CD8-positive, alpha-beta memory T cell (primary cell): ENCODE measurements at places on chromosomes 16 and 17.

GRCh38 chr16:3042376-3042775, 4.0 kb upstream of the MMP25 start:
- no peak for DNase-seq

- DNase-seq = no peak
Observed at GRCh38 chr17:74769266-74769855, 6.8 kb downstream of the NAT9 start.

GRCh38 chr17:10767232-10767631, 36.7 kb downstream of the TMEM238L start:
- no peak for DNase-seq

DNA sequence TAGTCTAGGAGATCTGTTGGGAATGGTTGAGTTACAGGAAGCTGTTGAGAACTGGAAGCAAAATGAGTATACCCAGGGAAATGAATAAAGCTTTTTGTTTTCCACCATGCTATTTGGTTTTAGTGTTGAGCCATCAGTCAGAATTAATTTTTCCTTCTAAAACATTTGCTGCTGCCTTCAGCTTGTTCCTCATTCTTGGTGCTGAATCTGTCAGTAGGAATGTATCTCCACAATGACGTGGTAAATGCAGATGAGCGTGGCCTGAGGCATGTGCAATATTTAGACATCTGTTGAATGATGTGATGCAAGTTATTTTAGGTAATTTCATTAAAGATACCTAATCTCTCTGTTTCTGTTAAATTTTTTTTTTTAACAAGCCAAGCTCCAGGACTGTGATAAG, 10.9 kb downstream of the HAPSTR1 start:
- no peak for DNase-seq

GRCh38 chr16:59324462-59324861, 590.3 kb upstream of the GOT2 start:
- no peak for DNase-seq

GRCh38 chr16:57527610-57528360, 8.6 kb downstream of the CCDC102A start:
- no peak for DNase-seq

GRCh38 chr17:61966191-61966590, 38.4 kb upstream of the INTS2 start:
- DNase-seq = no peak

DNA sequence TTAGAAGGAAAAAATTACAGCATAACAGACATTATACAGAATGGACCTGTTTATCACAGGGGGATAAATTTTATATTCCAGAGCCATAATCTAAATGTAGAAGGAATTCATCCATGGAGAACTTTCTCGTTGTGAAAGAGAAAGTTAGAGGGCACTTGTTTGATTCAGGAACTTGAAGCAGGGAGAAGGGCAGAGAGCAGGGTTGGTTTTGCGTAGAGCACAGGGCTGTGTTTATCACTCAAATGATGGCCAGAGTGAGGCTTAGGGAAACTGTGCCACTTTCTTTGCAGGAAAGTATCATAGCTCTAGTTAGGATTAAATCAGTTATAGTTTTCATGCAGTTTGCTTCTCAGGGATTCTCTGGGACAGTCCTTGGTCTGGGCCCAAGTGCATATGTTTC, 29.1 kb upstream of the MED13 start:
- no peak for DNase-seq

DNA sequence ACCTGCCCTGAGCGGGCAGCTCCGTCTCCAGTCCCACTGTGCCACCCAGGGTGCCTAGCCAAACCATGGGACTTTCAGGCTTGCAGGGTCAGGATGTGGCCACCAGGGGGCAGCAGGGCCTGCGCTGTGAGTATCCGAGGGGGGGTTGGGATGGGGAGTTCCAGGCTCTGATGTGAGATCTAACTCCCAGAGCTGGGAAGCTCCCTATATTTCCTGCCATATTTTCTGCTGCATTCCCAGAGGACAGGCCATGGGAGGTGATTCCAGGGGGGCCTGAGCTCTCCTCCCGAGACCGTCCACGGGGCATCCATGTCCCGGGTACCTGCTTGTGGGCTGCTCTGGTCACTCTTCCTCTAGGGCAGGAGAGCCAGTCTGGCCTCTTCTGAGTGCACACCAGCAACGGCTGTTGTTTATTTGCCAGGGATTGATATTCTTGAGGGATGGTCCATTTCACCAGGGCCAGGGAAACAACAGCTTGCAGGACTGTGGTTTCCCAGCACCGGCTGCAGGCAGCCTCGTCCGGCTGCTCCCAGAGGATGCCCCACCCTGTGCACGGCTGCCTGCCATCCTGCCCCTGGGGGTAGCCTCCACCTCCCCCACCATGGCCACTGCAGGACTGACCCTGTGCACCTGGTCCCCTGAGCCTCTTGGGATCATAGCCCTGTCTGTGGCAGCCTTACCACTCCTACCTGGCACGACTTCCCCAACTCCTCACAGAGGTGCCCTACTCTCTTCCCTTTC, 1.2 kb downstream of the GPR142 start:
- DNase-seq = peak; percentile 45

GRCh38 chr17:73683771-73684170, 39.5 kb upstream of the SDK2 start:
- DNase-seq = no peak

- no peak for DNase-seq
Observed at GRCh38 chr16:12184419-12184917, 207.9 kb downstream of the SNX29 start.

GRCh38 chr17:6913608-6914443, 82.0 kb upstream of the ALOX12 start:
- peak; percentile 84 for DNase-seq

DNA sequence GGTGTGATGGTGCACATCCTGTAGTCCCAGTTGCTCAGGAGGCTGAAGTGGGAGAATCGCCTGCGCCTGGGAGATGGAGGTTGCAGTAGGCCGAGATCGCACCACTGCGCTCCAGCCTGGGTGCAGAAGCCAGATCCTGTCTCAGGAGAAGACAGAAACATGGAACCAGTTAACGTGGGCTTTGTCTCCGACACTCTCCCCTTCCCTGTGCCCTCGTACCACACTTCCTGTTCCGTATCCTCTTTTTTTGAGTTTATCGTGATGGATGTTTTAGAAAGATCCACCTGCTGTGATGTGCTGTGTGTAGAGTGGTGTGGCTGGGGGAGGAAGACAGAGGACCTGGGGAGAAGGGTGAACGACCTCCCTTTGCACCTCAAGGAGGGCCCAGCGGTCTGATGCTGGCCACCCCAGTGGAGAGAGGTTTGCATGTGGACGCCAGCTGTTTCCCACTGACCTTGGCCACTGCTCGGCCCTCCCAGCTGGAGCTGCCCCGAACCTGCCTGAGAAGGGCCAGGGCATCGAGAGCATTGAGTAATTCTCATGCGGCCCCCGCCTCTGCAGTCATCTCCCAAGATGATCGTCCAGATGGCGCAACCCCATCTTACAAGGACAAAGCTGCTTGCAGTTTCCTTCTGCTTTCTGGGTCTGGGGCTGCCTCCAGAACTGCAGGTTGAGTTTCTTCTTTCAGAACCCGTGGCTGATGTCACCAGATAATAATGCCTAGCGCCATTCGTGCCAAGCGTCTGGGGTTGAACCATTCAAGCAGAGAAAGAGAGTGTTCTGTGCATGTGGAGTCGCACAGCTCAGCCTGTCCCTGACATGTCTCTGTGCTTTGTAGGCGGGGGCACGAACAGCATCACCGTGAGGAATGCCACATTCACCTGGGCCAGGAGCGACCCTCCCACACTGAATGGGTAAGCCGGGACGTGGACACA, 126.3 kb downstream of the ABCC1 start:
- no peak for DNase-seq

DNA sequence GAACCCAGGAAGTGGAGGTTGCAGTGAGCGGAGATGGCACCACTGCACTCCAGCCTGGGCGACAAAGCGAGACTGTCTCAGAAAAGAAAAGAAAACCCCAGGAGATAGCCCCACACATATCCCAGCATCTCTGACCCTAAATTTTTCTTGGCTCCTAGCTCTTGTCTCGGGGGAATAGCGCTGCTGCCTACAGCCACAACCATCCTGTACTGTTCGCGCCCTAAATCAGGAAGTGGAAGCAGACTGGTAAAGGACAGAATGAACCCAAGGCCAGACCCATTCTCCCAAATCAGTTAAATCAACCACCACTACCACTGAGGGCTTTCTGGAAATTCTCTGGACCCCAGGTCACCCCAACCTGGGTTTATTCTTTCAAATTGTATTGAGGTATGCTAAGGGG, 1.7 kb downstream of the CTDNEP1 start:
- no peak for DNase-seq

GRCh38 chr16:5903153-5903552, 805.6 kb upstream of the EEF2KMT start:
- DNase-seq = no peak

DNA sequence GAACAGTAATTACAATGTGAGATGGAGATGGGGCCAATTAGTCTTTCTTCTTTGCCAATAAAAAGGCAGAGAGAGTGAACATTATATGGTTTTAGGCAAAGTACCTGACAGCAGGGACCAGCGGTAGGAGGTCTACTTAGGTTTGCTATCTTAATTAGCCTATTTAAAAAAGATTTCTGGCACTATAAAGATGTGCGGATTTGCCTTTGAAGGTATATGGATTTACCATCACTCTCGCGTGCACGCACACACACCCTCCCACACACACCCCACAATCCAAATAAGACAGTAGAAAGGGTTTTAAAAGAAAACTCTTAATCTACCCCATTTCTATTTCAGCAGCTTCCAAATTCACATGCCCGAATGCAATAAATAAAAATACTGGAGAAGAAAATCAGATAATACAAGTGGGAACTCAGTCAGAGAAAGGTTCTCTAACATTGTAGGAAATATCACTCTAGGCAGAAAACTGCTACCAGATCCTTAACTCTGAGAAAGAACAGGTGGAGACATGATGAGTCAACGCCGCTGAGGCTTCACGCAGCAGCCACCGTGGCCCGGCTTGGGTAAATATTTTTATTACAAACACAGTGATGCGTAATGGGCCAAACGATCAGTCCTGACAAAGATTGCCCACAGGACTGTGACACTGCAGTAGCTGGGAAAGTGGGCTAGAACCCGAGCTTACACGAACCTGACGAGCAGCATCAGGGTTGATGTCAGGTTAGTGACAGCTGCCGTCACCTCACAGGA, 66.6 kb upstream of the AXIN2 start:
- no peak for DNase-seq

DNA sequence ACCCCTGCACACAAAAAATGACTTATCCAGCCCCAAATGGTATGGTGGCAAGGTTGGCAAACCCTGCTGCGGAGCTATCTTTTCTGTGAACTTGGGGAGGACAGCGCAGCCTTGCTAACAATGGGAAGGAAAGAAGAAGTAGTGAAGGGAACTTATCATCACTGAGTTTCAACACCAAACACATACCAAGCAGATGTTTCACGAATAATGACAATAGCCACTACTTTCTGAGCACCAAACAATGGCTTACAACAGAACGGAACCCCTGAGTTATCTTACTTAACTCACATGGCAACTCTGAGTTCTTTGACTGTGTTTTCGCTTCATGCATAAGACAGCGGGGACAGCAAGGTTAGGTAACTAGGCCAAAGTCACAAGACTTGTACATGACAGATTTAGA, 148.9 kb downstream of the XYLT1 start:
- no peak for DNase-seq

DNA sequence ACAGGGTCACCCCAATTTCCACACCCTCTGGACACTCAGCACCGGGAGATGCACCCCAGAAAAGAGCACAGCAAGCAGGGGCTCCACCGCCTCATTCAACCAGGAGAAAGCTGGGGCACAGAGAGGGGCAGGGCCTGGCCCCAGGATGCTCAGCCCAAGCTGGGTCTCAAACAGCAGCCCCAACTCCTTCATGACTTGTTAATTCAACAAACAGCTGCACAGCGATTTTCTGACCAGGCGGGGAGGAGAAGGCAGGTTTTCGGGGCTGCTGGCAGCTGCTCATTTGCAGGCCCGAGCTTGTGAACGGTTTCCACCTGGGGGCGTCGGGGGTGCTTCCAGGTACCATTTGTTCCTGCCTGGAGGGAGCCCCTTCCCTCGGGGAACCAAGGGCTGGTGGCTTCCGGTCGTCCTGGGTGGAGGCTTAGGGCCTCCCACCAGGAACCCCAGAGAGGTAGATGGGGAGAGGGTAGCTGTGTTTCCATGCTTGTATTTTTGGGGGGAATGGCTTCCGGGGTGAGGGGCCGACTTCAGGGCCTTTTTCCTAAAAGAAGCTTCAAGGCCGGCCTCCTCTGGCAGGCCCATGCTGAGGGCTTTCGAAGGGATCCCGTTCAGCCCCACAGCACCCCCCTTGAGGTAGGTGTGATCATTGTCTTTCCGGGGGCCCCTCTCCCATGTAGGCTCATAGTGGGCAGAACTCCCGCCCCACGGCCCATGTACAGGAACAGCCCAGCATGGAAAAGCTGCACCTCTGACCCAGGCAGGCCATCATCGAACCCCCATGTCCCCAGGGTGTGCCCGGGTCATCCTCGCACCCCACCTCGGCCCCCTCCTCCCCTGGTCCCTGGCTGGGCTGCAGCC, 191.6 kb upstream of the GSE1 start:
- no peak for DNase-seq

GRCh38 chr17:76083536-76084182, 4.7 kb downstream of the ZACN start:
- DNase-seq = peak; percentile 17

DNA sequence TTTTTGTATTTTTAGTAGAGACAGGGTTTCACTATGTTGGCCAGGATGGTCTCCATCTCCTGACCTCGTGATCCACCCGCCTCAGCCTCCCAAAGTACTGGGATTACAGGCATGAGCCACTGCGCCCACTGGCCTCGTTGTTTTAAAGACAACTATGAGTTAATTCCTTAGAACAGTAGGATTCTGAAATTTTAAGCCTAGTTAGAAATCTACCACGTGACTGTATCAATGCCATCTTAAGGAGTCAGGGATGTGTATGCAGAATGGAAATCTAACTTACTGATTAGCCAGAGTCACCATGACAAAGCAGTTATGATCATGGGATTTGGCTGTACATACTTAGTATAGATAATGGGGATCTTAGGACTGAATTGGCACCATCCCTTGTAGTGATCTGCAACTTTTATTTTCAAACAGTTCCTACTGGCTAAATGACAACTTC, 2.8 kb downstream of the CEP20 start:
- DNase-seq = no peak

DNA sequence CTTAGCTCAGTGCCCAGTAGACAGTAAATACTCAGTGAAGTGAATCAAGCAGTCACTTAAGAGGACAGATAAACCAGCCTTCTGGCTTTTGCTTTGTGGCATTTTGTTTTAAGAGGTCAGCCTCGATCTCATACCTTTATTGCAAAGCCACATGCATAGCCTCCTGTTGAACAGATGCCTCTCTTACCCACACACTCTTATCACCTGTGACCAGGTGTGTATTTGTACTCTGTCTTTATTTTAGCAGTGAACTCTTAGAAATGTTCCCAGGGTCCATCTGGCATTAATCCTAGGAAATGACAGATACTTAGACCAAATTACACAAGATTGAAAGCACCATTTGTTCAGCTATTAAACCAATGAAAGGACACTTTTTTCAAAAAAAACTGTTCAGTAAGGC, 1426.5 kb downstream of the CDH11 start:
- DNase-seq = no peak

- DNase-seq = no peak
Observed at GRCh38 chr16:74888888-74889287, 96.0 kb downstream of the WDR59 start.

- DNase-seq = no peak
Observed at GRCh38 chr17:79977161-79977631, 58.5 kb downstream of the TBC1D16 start.
